ENCODE measurements at places on chromosomes 12 and 14.
A peak's percentile ranks its signal among the peaks of the same experiment; 100 is the strongest.

- DNase-seq, result no peak
These were observed 51.3 kb downstream of the KCNA5 start for GRCh38 chr12:5094986-5095385.

- peak; percentile 2 for DNase-seq
These were observed 38.4 kb upstream of the CEP83 start for GRCh38 chr12:94498073-94498472.

GRCh38 chr14:76153919-76154318 lies 2.2 kb downstream of the GPATCH2L start:
- DNase-seq, result no peak

- no peak for DNase-seq
These were observed 17.8 kb downstream of the RASSF8 start for GRCh38 chr12:25976289-25976688.

DNA sequence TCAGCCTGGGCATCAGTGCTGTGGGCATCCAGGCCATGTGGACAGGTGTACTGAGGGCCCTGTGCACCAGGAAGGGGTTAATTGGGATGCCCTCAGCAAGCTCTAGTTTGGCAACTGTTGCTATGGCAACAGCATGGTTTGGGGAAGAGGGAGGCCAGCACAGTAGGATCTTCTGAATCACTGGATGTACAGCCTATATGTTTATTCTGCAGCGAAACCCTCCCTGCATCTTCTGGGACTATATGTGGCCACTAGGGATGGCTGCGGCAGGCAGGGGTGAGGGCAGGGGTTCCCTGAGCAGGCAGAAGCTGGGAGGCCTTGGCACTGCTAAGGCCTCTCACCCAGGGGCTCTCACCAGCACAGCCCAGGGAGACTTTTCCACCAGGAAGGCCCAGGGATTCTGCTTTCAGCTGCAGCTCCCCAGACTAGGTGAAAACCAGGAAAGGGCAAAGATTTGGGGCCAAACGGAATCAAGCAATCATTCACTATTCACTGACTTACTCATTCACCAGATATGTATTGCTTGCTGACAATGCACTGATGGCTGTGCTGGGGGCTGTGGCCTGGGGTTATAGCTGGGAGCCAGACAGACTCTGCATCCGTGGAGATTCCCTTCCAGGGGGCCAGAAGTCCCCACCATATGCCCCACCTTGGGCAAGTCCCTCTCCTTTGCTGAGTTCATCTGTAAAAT lies 42.8 kb downstream of the IRF2BPL start:
- DNase-seq, result no peak

DNA sequence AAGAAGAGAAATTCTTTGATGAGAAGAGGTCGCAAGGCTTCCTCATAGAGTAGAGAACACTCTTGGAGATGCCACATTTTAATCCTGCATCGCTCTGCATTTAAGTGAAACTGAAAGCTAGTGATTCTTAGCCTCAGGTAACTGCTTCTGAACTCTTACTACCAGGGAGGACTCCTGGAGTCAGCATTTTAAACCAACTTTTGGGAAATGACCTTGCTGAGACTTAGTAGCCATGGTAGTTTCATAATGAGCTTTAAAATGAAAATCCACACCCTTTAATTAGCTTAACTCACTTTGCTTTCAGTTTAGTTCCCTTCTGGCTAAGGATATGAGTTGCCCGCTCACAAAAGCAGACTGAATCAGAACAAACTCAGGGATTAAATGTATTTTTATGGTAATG lies 80.3 kb downstream of the SYNE2 start:
- no peak for DNase-seq

- no peak for DNase-seq
These were observed 23.4 kb downstream of the WBP11 start for GRCh38 chr12:14779834-14780233.

DNA sequence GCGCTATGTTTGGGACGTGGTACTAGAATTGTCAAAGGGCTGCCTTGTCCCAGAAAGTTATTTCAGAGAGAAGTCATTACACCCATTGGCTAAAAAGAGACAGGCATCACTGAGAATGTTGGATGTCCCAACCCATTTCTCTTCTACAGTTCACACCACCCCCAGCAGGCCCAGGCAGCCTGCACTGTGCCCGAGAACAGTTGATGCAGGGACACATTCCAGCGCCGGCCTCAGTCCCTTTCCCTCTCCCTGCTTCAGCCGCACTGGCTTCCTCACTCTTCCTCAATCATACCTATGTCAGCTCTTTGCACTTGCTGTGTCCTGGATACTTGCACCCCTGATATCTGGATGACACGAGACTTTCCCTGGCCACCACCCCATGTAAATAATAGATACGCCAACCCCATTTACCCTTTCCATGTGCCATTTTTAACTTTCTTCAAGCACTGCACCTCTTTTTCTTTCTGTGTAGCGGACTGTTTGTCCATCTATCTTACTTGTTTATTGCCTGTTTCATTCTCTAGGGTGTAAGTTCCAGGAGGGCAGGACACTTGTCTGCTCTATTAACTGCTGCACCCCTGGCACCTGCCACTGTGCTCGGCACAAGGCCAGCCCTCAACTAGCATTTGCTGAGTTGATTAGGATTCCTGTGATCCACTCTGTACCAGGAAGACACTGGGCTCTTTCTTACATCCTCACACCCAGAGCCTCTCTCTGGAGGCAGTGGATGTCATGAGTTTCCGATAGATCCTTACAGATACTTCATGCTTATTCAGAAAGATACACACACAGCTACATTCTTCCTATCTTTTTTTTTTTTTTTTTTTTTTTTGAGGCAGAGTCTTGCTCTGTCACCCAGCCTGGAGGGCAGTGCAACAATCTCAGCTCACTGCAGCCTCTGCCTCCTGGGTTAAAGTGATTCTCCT lies 76.6 kb upstream of the CEP83 start:
- no peak for DNase-seq

DNA sequence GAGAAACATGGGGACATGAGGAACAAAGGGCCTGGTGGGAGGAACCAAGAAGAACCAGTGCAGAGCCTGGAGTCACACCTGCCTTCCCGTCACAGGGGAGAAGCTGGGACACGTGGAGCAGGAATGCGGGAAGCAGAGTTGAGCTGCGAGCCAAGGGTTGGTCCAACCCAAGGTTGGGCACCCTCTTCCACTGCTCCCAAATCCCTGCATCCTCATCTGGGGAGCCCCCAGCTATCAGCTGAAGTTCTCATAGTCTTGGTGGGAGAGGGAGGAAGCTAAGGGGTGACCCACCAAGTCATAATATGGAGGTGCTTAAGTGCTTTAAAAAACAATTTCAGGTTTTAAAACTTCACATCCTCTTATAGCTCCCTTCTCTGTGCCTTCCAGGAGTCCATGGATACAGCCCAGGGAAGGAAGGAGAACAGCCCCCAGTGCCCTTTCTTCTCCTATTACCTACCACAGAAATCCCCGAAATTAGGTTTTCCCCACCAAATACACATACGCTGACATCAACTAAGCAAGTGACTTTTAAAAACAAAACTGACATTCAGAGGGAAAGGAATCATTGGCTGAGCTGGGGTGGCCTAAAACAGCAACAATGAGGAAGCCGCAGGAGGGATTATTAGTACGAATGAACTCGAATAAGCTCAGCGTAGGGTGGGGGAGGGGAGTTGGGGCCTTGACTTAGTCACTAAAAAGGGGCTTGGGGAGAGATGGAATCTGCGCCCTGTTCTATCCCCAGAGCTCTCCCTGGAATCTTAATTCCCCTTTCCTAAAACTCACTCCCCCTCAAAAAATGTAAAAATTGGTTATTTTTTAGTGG lies 4.5 kb downstream of the MYL6 start:
- no peak for DNase-seq

GRCh38 chr12:46803517-46803916 lies 22.3 kb downstream of the SLC38A4 start:
- no peak for DNase-seq

DNA sequence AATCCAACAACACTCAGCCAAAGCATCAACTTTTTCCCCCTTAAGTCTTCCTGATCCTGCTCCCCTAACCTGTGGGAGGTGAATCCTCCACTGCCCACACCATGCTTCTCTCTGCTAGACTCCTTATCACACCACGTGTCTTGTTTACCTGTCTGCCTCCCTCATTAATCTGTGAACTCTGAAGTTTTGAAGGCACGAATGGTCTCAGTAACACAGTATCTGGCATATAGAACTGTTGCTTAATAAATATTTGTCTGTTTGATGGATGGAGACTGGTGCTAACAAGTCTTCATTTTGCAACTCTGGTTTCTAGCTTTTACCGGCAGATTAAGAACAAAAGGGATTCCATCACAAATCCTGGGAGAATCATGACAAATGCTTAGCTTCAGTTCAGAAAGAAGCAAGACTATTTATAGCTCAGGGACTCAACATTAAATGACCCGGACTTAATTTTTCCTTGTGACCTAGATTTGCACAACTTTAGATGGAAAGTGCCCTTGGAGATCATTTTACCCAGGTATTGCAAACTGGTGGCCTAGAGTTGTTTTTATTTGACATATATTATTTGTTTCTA lies 267.4 kb downstream of the APAF1 start:
- no peak for DNase-seq

GRCh38 chr12:66392266-66392915 lies 90.1 kb downstream of the HELB start:
- no peak for DNase-seq

- no peak for DNase-seq
These were observed 143.6 kb downstream of the DUSP6 start for GRCh38 chr12:89208661-89209096.

- no peak for DNase-seq
These were observed 3.2 kb downstream of the SYNE3 start for GRCh38 chr14:95513291-95513690.

GRCh38 chr12:123054371-123054770 lies 73.9 kb downstream of the ARL6IP4 start:
- no peak for DNase-seq

- DNase-seq, result no peak
These were observed 61.1 kb upstream of the GALNT9 start for GRCh38 chr12:132390287-132391076.

GRCh38 chr14:65776193-65776852 lies 363.8 kb downstream of the FUT8 start:
- DNase-seq, result no peak

DNA sequence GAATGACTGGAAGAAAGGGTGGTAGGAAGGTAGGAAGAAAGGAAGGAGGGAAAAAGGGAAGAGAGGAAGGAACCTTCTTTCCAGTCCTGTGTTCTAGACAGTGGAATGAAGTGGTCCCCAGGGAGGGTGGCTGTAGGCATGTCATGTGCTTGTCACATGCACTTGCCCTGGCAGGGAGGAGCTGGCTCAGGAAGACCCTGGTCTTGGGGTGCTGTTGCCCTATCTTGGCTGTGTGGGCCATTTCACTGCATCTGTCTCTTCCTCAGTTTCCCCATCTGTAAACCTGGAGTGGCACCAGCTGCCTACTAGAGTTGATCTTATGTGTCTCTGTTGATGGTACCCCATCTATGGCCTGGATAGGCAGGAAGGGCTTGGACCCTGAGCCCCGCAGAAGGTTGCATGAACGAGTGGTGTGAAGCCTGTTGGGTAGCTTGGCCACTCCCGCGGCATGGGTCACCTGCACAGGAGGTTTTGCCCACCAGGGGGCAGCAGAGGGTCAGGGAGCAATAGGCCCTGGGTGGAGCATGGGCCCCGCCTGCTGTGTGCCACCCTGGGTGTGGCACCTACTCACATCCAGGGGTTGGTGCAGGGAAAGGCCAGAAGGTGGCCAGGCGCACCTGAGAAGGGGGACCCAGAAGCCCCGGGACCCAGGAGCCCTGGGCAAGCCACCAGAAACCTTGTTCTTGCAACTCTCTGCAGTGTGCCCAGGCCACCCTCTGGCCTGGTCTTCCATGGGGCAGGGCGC lies 25.1 kb downstream of the MEG3 start:
- peak; percentile 35 for DNase-seq

DNA sequence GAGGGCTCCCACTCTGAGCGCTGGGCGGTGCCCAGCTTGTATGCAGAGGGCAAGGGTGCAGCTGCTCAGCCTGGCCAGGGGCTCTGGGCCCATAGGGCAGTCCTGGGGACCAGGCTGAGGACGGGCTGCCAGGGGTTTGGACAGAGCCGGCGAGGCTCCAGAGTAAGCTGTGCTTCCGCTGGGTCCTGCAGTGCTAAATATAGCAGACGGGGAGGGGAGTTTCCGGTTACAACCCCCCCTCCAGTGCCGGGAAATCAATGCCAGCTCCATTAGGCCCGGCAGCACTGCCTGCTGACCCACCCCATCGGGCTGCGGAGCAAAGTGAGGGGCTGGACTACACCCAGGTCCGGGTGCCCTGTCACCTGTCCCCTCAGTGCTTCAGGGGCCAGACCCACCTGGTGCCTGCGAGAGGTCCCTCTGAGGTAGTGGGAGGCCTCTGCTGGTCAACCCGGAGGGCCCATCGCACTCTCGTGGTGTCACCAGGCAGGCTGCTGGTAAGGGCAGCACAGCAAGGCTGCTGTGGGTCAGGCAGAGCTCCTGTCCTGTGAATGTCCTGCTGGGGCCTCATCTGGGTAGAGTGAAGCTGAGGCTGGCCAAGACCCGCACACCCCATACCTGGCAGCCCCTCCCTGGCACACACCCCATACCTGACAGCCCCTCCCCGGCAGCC lies 2.6 kb upstream of the JAG2 start:
- DNase-seq, result no peak

- DNase-seq, result no peak
These were observed 26.3 kb upstream of the KIF26A start for GRCh38 chr14:104112113-104112505.

- DNase-seq, result no peak
These were observed 44.7 kb downstream of the TMEM117 start for GRCh38 chr12:43880547-43880946.

DNA sequence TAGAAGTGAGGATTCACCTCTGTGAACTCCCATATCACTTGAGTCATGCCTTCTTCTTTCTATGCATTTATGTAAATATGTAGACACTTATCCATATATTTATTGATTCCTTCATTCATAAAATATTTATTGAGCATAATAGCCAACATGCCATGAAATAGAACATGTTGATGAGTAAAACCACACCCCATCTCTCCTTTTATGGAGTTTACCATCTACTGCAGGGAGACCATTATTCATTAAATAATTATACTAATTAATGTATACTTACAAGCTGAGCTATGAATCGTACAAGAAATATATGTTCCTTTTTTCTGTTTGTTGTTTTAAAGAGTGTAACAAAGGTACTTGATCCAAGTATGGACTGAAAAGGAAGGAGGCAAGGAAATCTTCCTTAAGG lies 17.4 kb upstream of the IGF1 start:
- no peak for DNase-seq

- DNase-seq, result no peak
These were observed 8.9 kb upstream of the LTA4H start for GRCh38 chr12:96044017-96044942.

DNA sequence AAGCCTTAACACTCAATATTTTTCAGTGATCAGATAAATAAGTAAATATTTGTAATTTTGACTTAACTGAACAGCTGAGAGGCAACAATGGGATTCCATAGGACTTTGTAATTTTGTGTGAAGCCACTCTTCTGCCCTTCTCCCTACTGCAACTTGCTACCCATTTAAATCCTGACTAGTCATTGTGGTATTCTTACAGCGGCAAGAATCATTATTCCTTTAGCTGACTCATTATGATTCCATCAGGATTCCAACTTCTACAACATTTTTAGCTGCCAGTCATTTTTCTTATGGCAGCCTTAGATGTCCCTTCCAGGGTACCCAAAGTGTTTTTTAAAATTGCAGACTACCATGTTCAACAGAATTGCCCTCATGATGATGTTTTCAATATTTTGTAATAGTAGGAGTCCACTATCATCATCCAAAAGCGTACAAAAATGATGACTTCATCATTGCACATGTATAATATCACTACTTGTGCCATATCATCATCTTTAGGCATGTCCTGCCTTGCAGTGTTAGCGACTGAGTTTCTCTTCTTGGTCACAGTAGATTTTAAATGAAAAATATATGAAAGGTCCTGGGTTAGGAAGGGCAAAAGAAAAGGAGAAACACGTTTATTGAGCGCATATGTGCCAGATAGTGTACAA lies 5.1 kb upstream of the MAGOHB start:
- DNase-seq, result no peak
